ENCODE measurements at places on chromosomes 6 and 20. TPM values are rescaled to one million over a fixed set of nuclear protein-coding genes. Genes with fewer than 3 reads are reported as not detected.

Gene KCNG1
- total RNA-seq = 0.42 TPM

Gene TGIF2
- 57.1 TPM for total RNA-seq

Gene HUS1B
- 1.8 TPM for total RNA-seq

Gene BTNL2
- total RNA-seq = not detected

Gene GSTA2
- total RNA-seq = not detected

Gene MCCD1
- not detected for total RNA-seq

Gene SLC35F1
- total RNA-seq = 0.16 TPM

Gene RIPPLY2
- not detected for total RNA-seq

Gene C6orf132
- 0.29 TPM for total RNA-seq

Gene RIMS1
- not detected for total RNA-seq

Gene WFDC5
- not detected for total RNA-seq

Gene NKAPL
- total RNA-seq = 0.21 TPM

Gene TOX2
- total RNA-seq = 3.5 TPM
